ENCODE measurements at places on chromosomes 5 and 9.

DNA sequence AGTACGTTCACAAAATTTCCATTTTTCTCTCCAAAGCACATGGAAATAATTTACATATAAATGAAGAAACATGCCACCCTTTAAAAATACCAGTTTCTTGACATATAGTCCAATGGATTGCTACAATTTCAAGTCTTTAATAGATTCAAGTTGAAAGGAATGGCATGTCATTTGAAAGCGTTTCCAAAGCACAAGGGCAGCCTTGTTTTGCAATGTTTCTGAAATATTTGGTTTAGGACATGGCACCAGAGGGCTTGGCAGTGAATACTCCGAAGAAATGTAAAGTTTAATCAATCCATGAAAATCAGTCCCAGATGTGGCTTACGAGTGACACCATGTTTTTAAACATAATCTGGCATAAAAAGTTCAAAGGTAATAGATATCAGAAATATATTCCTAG lies 333.7 kb downstream of the PDE4D start:
- DNase-seq = no peak

DNA sequence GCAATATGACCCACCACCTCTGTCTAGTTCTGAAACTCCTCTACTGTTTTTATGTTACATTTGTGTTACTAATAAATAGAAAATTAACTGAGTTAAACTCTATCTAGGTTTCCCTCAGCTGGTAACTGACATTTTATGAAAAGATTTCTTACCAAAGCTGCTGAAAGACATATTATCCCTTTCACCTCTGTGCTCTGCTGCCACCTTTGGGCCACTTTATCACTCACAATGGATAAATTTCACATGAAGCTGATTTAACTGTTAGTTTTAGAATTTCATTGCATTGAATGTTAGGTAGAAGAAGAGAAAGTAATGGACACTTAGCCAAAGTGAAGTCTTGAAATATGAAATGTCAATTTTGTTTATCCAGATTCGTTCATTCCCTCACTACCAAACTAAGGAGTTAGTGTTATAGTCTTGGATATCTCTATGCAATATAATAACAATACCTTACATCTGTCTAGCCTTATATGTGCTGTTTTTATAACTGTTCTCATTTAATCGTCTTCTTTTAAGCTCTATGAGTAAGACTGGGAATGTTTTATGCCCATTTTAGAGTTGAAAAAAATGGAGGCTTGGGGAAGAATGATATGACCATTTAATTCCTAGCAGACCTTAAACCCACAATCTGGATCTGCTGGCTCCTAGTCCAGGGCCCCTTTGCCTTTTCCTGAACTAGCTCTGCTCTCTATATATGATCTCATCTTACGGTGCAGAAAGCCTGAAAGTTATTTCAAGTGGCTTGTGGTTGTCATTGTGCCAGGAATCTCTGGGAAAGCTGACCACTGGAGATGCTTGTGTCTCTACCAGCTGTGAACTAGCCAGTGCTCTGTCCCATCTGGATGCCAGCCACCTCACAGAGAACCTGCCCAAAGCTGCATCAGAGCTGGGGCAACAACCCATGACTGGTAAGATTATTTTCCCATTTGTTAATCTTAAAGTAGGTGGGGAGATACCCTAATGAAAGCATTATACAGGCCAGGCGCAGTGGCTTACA lies 97.1 kb downstream of the GOLPH3 start:
- no peak for DNase-seq

DNA sequence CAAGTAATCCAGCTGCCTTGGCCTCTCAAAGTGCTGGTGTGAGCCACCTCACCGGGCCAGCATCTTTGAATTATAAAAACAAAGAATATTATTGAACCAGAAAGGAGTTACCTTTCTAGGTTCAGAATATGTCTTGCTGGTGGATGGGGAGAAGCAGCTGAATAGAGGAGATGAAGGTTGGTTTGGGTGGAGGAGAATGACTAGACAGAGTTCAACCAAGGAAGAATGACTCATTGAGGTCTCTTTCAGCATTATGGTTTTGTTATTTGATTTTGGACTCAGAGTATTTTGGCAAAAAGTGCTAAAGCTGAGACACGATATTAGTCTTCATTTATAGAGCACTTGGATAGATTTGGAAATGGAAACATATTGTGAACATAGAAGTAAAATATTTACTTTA lies 75.2 kb upstream of the MPDZ start:
- DNase-seq = no peak

GRCh38 chr9:132383462-132383883 lies 23.2 kb downstream of the TTF1 start:
- no peak for DNase-seq

DNA sequence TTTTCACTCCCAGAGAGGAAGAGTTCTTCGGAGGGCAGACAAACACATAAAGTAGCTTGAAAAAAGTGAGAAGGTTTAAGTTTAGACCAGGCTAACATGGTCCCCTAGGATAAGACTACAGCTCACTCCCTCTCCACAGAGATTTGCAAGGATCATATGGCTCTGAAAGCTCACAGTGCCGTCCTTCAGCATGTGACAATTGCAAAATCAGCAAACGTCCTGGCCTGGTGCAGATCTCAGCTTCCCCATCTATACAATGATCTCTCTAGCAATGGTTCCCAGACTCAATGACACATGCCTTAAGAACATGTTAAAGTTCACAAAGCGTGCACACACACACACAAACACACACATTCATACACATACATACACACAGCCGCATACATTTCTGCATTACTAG lies 327.6 kb downstream of the ACTL7B start:
- no peak for DNase-seq

GRCh38 chr5:113271015-113271414 lies 163.8 kb downstream of the TSSK1B start:
- DNase-seq = no peak

GRCh38 chr5:98106116-98107031 lies 667.1 kb upstream of the RGMB start:
- DNase-seq = no peak

- no peak for DNase-seq
Observed at GRCh38 chr9:130713286-130713960, 19.8 kb downstream of the EXOSC2 start.

GRCh38 chr5:68804343-68804742 lies 289.5 kb upstream of the SLC30A5 start:
- DNase-seq = no peak

DNA sequence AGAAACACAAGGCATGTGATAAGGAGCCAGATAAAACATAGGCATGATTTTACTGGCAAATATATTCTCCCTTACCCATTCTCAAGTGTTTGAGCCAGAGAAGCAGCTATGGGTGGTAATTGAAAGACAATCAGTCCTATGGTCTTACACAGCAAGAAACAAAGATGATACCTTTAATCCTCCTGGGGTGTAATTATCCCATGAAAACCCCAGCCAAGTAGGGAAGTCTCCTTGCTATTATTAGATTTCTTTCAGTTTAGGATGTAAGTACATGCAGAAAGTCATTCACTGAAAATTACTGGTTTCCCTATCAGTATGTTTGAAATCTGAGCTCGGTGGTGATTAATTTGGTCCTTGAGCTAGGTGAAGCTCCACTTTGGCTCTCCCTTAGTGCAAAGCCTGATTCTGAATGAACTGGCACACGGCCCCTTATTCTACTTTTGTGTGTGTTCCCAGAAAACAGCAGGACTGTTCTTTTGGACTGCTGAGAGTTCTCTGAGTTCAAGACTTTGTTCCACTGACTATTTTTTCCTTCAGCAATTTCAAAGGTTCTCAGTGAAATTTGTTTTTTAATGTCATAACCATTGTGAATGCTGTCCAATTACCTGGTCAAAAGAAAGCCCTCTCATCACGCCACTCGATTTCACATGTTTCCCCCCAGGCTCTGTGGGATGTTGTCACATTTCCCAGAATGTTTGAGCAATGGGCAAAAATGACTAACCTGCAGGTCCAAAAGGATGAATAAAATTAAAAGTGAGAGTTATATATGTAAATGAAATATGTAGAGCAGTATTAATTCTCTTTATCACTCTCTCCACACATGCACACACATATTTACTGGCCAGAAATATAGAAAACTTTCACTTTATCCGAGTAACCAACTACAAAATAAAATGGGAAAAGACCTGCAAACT lies 343.0 kb downstream of the RAB3C start:
- no peak for DNase-seq

- DNase-seq = no peak
Observed at GRCh38 chr9:108554831-108555230, 301.0 kb downstream of the ACTL7B start.

GRCh38 chr9:3495855-3496254 lies 29.9 kb downstream of the RFX3 start:
- no peak for DNase-seq

GRCh38 chr5:2749514-2750025 lies 1.9 kb downstream of the IRX2 start:
- no peak for DNase-seq

DNA sequence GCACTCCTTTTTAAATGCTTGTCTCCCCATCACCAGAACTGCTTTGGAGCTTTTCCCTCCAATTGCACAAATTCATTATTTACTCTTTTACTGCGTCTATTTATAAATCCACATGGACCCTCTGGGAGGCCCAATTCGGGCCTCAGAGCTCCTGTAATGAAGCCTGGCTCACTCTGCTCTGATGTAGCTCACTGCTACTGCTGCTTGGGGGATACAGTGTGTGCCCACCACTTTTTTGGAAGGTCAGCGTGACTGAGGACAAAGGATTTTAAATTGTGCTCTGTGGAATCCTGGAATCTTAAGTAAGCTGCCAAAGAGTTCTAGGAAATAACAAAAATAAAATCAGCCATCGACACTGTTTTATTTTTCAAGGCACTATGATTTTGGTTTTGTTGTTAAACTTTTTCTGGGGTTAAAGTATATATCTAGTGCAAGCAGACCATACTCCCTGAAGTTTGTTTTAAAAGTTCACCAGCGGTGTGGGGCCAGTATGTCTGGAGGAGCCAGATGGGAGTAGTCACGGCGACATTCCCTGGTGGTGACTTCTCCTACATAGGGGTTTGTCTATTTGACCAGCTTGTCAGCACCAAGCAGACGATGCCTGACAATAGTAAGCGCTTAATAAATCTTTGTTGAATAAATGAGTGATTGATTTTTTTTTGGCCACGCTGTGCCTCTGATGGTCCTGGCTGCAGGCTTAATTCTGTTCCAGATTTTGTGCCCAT lies 142.8 kb downstream of the TMEM38B start:
- no peak for DNase-seq

GRCh38 chr9:69637193-69637816 lies 34.9 kb downstream of the APBA1 start:
- DNase-seq = no peak

DNA sequence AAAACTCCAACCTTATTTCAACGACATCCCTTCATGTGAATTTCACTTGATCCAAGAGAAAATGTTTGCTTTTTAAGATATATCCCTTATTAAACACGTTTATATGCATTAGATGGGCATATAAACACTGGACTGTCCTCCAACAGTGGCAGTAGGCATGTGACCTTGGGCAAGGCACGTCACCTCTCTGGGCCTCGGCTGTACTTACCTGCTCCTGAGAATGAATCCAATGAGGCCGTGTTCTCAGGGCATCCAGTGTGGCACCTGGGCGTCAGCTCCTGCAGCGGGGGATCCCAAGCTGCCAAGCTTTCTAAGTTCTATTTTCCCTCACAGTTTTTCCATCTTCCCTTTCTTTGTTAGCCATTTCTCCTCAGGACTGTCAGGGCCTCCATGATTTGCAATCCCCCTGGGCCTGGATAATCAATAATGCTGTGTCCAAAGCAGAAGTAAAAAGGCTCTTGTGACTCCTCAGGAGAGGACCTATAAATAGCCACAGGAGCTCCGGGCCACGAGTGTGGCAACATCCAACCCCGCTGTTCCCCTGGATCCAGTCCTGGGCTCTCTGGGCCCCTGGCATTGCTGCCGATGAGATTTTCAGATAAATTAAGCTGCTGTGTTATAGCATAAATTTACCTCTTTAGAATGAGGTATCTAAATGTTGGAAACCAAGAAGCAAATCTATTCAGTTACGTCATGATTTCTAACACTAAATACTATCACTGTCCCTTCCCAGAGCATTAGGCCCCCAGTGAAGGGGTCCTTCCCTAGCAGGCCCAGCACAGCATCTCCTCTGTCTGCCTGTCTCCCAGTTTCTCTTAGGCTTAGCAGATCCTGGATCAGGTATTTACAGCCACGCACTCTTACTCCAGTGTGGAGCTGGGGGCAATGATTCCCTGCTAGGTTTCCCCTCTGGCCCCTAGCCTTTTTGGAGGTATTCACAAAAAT lies 76.8 kb downstream of the PTPN3 start:
- DNase-seq = no peak

DNA sequence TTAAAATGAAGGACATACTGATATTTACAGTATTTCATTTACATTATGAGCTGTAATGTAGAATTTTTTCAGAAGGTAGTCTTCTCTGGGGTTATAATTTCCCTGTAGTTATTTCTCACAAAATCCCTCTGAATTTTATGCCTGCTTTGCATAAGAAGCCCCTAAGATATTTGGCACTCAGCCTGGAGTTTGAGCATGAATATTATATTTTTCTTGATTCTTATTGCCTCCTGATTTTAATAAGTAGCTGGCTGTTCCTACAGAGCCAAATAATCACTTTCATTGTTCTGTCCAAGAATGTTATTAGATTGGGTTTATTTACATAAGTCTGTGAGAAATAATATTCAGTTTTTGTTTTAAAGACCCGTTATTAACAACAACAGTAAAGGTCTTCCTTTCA lies 195.0 kb downstream of the FER start:
- no peak for DNase-seq

GRCh38 chr9:18925880-18926279 lies 107.1 kb downstream of the SAXO1 start:
- DNase-seq = no peak

- DNase-seq = no peak
Observed at GRCh38 chr5:117261948-117262571, 687.4 kb upstream of the SEMA6A start.

DNA sequence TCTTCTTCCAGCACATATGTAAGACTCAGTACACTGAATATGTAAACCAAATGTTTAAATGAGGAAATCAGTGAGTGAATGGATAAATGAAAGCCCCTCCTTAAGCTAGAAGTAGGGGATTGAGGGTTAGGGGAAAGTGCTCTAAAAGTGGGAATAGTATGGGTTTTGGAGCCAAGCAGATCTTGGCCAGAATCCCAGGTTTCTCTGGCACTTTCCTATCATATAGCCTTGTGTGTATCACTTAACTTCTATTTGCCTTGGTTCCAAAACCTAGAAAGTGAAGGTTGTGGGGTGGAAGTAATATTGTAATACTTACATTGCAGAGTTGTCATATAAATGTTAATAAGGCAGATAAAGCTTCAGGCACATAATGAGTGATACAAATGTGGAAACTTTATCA lies 45.0 kb upstream of the SV2C start:
- no peak for DNase-seq

DNA sequence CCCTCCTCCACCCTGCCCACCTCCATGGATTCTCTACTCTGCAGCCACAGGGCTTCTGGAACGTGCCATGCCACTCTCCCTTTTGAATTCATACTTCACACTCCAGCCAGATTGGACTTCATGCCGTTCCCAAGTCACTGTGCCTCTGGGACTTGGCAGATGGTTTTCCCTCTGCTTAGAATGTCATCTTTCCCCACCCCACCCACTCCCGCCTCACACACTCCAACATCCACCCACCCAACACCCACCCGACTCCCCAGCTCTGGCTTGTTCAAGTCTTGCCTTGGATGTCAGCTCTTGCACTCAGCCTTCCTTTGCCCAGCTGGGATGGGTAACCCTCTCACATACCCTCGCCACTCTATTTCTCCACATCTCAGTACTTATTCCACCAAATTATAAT lies 142.1 kb upstream of the DHFR start:
- no peak for DNase-seq

- no peak for DNase-seq
Observed at GRCh38 chr9:72996114-72996513, 43.3 kb upstream of the ALDH1A1 start.

All from GM12892 (cell line).